Heart left ventricle (tissue), 16 donors: ENCODE measurements at places on chromosomes 2 and 18.

- DNase-seq = no peak
These were observed 2.7 kb upstream of the COL3A1 start for GRCh38 chr2:188971432-188971861.

- DNase-seq = no peak
These were observed 33.4 kb downstream of the PUM2 start for GRCh38 chr2:20317197-20317596.

- DNase-seq = no peak
These were observed 34.4 kb downstream of the NCL start for GRCh38 chr2:231429901-231430300.

DNA sequence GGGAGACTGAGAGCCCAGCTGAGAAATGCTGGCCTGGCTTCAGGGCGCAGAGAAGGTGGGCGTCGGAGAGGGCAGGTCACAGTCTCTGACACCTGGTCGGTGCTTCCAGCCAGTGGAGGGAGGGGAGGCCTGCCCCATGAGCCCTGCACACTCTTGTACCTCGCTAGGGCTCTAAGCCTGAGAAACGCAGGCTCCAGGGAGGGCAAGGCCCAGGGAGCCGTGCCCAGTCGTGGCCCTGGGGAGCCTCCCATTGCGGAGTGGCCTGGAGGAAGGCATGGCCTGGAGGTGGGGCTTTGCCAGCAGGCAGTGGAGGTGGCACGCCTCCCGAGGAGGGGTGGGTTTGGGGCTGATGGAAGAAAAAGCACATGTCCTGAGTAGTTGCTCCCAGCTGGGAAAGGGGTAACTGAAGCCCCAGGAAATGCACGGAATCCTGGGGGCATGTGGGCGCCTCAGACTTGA is 39.0 kb downstream of the MTERF4 start:
- DNase-seq = no peak

GRCh38 chr2:108946442-108946841 is 42.6 kb downstream of the EDAR start:
- no peak for DNase-seq

- DNase-seq = no peak
These were observed 33.9 kb downstream of the LRRFIP1 start for GRCh38 chr2:237661270-237661669.
